ENCODE measurements at places on chromosomes 16 and 17. TPM values are rescaled to one million over a fixed set of nuclear protein-coding genes. Genes with fewer than 3 reads are reported as not detected.

The ADAM11 gene
- not detected for total RNA-seq

The CLCN7 gene
- 42.3 TPM for total RNA-seq

The RAB11FIP4 gene
- 46.9 TPM for total RNA-seq

The RNF167 gene
- 105 TPM for total RNA-seq

The MFAP4 gene
- 68.6 TPM for total RNA-seq

The MARVELD3 gene
- total RNA-seq = 69.7 TPM

The FOXN1 gene
- 0.64 TPM for total RNA-seq

The FAM83G gene
- total RNA-seq = 29.7 TPM

The C17orf100 gene
- total RNA-seq = 2.0 TPM

The GGA3 gene
- total RNA-seq = 46.5 TPM

The HCRT gene
- not detected for total RNA-seq

The NEUROD2 gene
- not detected for total RNA-seq

The EFNB3 gene
- total RNA-seq = 0.34 TPM

The ADGRG1 gene
- 81.2 TPM for total RNA-seq

The IRF8 gene
- 41.9 TPM for total RNA-seq

The MED9 gene
- 20.4 TPM for total RNA-seq

The G6PC1 gene
- not detected for total RNA-seq

The HSD3B7 gene
- 27.2 TPM for total RNA-seq

The KRTAP4-4 gene
- total RNA-seq = not detected

The P3H4 gene
- 15.3 TPM for total RNA-seq

The AIPL1 gene
- not detected for total RNA-seq

The HS3ST3A1 gene
- total RNA-seq = 0.92 TPM

The CDH8 gene
- total RNA-seq = not detected

The MGAT5B gene
- total RNA-seq = 0.46 TPM

The HAPSTR1 gene
- total RNA-seq = 46.4 TPM

The ABCC12 gene
- not detected for total RNA-seq

The LGALS9C gene
- 36.8 TPM for total RNA-seq

The G6PC3 gene
- 31.2 TPM for total RNA-seq

The MMP15 gene
- 127 TPM for total RNA-seq

The NPIPB9 gene
- 4.0 TPM for total RNA-seq

The RHBDF2 gene
- 12.8 TPM for total RNA-seq

The CNTNAP1 gene
- total RNA-seq = 4.6 TPM

The SLX1A gene
- total RNA-seq = 86.9 TPM

The C1QL1 gene
- 0.58 TPM for total RNA-seq

The PRKCA gene
- 53.0 TPM for total RNA-seq

The ZNF385C gene
- 0.40 TPM for total RNA-seq

The TMEM100 gene
- 4.9 TPM for total RNA-seq

The TSPAN10 gene
- total RNA-seq = 0.18 TPM

The KRTAP9-7 gene
- not detected for total RNA-seq

The TNP2 gene
- total RNA-seq = not detected

The FGF11 gene
- 2.3 TPM for total RNA-seq
